T-helper 1 cell treated with Interleukin-12 subunit alpha and Interleukin-12 subunit beta and Interleukin-4 antibody, amounts not matched to agents 30 ng/mL and 1 ng/mL, for 36 hours (primary cell): ENCODE measurements at places on chromosomes 4 and X. TPM values are rescaled to one million over a fixed set of nuclear protein-coding genes. Genes with fewer than 3 reads are reported as not detected.

PDE5A gene
- total RNA-seq: 0.15 and 0.49 TPM in 2 replicates

F11 gene
- total RNA-seq: 0.10 TPM in 1 of 2 replicates, not detected in the other

PABPC4L gene
- total RNA-seq: not detected in 2 replicates

AVPR2 gene
- total RNA-seq: not detected in 2 replicates

ACOT9 gene
- total RNA-seq: 43.0 and 43.4 TPM in 2 replicates

SLC7A11 gene
- 3.7 and 4.0 TPM in 2 replicates for total RNA-seq

GCNA gene
- 5.7 and 6.0 TPM in 2 replicates for total RNA-seq

CHRDL1 gene
- total RNA-seq: not detected in 2 replicates

CENPVL2 gene
- total RNA-seq: not detected in 2 replicates

EDA2R gene
- 5.8 and 6.6 TPM in 2 replicates for total RNA-seq

DNAJB14 gene
- total RNA-seq: 57.0 and 61.9 TPM in 2 replicates

RENBP gene
- total RNA-seq: 24.8 and 30.3 TPM in 2 replicates

TMPRSS11E gene
- total RNA-seq: not detected in 2 replicates

EPGN gene
- not detected in 2 replicates for total RNA-seq

MAGEB1 gene
- total RNA-seq: not detected in 2 replicates

TET2 gene
- 28.6 and 30.2 TPM in 2 replicates for total RNA-seq

GAGE2A gene
- total RNA-seq: not detected in 2 replicates

MAGIX gene
- 2.0 and 2.4 TPM in 2 replicates for total RNA-seq

PPP4R3C gene
- not detected in 2 replicates for total RNA-seq

FGFBP1 gene
- total RNA-seq: not detected in 2 replicates

VEGFC gene
- not detected in 2 replicates for total RNA-seq

TMSB15C gene
- 3.3 and 4.6 TPM in 2 replicates for total RNA-seq

CETN2 gene
- 9.0 and 10.0 TPM in 2 replicates for total RNA-seq

UGT2B15 gene
- total RNA-seq: not detected in 2 replicates

PPP1R2C gene
- total RNA-seq: not detected in 2 replicates

OCRL gene
- 2.4 and 2.6 TPM in 2 replicates for total RNA-seq

LDOC1 gene
- total RNA-seq: 6.0 and 7.3 TPM in 2 replicates

MMAA gene
- 14.0 and 17.5 TPM in 2 replicates for total RNA-seq

FAM9C gene
- total RNA-seq: 0.05 TPM in 1 of 2 replicates, not detected in the other

IL2 gene
- total RNA-seq: 4.6 and 5.7 TPM in 2 replicates

STK32B gene
- not detected in 2 replicates for total RNA-seq

FSTL5 gene
- total RNA-seq: not detected in 2 replicates

DNAAF6 gene
- not detected in 2 replicates for total RNA-seq

KDR gene
- total RNA-seq: not detected in 2 replicates

ZNF711 gene
- 0.12 and 0.54 TPM in 2 replicates for total RNA-seq

VCX2 gene
- total RNA-seq: not detected in 2 replicates

TMEM165 gene
- total RNA-seq: 84.4 and 95.4 TPM in 2 replicates

KIF4A gene
- 29.6 and 30.0 TPM in 2 replicates for total RNA-seq
